ENCODE measurements at places on chromosomes 7 and 10.

GRCh38 chr7:125934955-125935354, 1005.3 kb upstream of the POT1 start:
- no peak for DNase-seq

DNA sequence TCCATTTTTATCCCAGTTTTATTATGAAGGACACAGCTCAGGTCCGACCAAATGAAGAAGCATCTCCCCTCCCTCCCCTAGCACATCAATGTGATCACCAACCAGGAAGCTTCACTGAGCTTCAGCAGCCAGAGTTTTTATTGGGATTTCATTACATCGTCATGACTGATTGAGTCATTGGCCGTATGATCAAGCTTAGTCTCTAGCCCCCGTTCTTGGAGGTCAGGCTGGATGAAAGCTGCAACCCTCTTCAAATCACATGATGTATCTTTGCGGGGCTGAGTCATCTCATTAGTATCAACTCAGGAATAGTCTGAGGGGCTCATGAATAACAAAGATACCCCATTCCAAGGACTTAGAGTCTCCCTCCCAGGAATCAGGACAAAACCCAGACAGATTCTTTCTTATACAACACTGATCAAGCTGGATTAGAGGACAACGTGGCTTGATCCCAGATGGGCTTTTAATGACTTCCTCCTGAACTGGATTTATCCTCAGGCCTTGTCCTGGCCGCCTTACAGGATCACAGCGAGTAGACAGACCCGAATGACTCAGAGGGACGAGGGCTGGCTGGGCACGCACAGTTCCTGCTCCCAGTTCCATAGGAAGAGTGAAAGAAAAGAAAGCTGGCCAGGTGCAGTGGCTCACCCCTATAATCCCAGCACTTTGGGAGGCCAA, 14.5 kb downstream of the LIMK1 start:
- no peak for DNase-seq

- DNase-seq = no peak
Observed at GRCh38 chr7:129702316-129702715, 90.8 kb downstream of the NRF1 start.

- no peak for DNase-seq
Observed at GRCh38 chr10:131857156-131858117, 43.4 kb upstream of the PPP2R2D start.

DNA sequence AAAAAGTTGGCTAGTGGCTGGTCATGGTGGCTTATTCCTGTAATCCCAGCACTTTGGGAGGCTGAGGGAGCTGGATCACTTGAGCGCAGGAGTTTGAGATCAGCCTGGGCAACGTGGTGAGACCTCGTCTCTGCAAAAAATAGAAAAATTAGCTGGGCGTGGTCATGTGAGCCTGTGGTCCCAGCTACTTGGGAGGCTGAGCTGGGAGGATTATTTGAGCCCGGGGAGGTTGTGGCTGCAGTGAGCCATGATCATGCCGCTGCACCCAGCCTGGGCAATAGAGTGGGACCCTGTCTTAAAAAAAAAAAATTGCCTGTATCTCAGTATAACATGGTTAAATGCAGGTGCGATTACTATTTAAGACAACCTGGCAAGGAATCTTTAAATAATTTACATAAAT, 61.0 kb downstream of the ADD3 start:
- no peak for DNase-seq

DNA sequence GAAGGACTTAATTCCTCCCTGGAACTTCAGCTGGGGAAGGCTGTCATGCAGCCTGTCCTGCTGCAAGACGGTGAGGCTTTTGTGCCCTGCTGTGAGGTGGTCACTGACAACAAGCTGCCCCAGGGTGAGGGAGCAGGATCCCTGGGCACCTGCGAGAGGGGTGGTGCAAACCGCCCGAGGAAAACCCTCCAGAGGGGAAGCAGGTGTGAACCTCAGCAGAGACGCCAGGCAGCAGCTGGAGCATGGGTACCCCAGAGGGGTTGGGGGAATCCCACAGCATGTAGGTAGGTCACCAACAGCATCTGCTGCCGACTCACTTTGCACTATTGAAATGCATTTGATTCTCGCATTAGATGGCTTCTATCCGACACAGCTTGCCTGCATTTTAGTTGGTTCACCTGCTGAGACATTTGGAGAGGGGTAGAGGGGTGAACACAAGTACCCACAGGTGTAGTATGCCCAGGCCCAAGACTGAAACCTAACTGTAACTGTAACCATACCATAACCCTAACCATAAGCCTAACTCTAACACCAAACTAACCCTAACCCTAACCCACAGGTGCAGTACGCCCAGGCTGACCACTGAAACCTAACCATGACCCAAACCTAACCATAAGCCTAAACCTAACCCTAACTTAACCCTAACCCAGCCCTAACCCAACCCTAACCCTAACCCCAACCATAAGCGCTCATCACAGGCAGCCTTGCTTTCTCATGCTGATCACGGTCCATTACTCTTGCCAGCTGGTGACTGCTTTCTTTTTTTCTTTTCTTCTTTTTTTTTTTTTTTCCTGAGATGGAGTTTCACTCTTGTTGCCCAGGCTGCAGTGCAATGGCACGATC, 85.9 kb downstream of the ELFN1 start:
- no peak for DNase-seq

- no peak for DNase-seq
Observed at GRCh38 chr10:60870416-60870728, 73.6 kb downstream of the RHOBTB1 start.

DNA sequence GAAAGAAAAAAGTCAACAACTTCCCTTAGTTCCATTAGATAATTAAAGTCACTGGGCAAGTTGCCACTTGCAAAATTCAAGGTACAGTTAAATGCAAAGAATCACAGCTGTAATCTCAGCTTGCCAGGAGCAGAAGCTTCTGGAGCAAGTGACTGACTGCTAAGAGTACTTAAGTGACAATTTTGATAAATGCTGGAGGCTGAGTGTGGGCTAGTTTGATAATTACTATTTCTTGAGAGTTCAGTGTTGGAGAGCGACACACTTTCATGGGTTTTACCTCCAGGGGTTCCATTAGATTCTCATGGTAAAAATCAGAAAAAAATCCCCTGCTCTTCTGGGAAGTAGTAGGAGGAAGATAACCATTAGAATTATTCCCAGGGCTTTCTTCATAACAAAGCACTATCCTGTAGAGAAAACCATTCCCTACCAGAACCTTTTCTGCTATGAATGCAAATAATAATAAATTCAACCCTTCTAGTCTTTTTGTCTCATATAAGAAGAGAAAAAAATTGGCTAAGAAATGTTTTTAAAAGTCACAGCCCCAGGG, 486.3 kb downstream of the POM121L12 start:
- no peak for DNase-seq

- DNase-seq = no peak
Observed at GRCh38 chr7:21972397-21972784, 26.7 kb upstream of the CDCA7L start.

DNA sequence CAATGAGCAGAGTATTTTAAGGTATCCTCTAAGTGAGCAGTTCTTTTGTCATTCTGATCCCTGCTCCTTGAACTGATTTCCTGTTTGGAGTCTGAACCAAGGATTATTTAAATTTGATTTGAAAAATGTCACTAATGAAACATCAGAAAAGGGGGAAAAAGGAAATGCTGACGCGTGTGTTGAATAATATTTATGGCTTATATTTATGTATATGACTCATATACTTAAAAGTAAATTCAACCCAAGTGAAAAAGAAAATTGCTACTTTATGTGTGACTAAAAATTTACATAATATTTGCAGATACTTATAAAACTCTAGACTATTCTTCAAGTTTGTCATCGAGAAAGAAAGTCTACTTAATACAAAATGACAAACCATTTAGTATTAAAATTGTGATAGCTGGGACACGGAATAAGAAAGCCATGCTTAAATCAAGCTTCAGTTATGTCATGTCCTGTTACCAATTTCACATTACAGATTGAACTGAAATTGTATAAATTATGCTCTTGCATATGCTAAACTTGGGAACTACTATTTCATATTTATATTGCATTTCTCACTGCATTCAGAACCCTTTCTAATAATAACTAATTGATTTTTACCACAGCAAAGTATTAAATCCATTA, 649.9 kb downstream of the MAGI2 start:
- no peak for DNase-seq

DNA sequence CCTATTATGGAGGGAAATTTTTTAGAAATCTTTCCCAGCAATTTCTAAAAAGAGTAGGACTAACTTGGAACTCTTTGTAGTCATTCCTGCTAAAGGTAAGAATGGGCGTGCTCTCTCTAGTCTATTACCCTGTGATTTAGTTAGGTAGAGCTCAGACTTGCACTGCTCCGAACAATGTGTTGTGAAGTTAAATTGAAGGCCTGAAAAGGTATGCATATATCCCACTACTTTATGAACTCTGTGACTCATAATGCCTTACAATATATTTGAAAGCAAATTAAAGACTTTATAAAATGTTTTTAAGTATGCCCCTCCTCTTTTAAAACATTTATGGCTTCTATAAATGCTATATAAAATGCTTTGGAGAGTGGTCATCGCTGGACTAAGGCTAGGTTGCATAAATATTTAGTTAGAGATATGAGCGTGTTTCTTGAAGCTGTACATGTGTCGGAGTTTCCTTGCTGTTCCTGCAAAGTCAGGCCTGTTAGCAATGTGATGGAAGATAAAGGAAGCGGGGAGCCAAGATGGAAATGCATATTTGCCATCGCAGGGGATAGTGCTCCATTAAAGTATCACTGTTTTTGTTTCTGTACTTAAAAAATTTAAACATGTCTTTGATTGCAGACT, 761.4 kb downstream of the LRMDA start:
- DNase-seq = no peak

- no peak for DNase-seq
Observed at GRCh38 chr7:116285252-116285651, 74.9 kb downstream of the TES start.

DNA sequence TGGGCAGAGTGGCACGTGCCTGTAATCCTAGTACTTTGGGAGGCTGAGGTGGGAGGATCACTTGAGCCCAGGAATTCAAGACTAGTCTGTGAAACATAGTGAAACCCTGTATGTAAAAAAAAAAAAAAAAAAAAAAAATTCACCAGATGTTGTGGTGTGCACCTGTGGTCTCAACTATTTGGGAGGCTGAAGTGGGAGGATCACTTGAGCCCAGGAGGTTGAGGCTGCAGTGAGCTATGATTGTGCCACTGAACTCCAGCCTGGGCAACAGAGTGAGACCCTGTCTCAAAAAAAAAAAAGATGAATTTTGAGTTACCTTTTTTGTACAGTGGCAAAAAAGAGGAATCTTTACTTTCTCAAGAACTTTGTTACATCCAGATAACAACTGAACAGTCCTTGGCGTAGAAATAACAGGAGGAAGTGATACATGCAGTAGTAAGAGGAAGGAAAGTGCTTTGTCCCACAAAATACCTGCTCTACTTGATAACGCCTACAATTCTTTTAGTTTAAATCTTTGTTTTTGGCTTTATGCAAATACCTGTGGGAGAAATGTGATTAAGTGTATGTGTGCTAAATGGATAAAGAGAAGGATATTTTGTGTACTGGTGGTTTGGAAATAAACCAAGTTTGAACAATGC, 29.3 kb downstream of the SPAG6 start:
- DNase-seq = no peak

- DNase-seq = no peak
Observed at GRCh38 chr7:143510854-143511592, 33.4 kb downstream of the TAS2R41 start.

DNA sequence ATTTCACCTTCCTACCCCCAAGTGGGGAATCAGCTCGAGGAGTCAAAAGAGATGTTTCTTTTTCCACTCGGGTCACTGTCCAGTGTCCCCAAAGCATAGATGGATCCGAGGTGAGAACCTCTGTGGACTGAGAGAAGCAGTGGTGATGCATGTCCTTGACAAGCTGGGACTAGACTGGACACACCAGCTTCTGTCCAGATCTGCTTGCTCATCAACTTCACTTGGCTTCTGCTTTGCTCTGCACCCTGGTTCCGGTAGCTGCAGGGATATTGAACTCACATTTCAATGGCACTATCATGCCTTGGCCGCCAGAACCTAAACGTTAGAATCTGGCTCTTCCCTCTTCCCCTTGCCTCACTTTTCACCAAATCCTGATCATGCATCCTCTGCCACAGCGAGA, 50.3 kb upstream of the CXCL12 start:
- DNase-seq = no peak

DNA sequence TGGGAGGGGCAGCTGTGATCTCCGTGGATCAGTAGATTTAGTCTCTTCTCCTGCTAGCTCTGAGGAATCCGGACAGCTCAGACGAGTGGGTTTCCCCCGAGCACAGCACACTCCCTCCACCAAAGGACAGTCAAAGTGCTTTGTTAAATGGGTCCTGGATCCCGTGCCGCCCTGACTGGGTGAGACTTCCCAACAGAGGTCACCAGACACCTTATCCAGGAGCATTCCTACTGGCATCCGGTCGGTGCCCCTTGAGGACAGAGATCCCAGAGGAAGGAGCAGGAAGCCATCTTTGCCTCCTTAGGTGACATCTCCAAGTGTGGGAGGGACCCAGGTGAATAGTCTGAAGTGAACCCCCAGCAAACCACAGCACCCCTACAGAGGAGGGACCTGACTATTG, 1148.9 kb downstream of the CNTNAP2 start:
- DNase-seq = no peak

GRCh38 chr10:61486738-61487396, 33.7 kb upstream of the TMEM26 start:
- no peak for DNase-seq

DNA sequence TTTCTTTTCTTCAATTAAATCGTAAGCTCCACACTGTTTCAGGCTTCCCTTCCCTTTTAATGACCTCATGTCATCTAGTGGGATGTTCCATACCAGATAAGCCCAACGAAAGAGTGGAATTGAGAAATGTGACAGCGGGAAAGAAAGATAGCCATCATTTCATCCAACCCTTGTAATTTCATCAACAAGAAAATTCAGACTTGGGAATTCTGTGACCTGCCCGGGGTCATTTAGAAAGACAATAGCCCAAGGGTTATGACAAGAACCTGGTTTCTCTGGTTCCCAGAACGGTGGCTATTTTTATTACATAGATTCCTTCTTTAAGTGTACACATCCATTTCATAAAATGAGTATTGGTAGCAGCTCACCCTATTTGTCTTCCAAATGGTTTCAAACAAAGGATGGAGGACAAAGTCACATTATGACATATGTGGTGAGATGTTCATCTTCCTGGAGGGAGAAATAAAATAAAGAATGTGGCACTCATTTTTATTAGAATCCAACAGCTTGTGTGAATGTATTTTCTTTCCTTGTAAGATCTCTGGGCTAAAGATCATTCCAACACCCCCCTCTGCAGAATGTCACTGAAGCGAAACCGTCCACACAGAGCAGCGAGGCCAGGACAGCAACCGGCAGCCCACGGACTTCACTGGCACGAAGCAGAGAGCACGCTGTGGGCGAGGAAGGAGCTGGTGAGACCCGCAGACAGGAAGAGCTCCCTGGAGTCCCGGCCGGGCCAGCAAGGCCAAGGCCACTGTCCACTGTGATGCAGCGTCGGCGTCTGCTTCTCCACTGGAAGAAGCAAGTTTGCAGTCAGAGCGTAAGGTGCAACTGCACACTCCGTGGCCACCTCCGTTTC, 199.9 kb downstream of the KLF6 start:
- DNase-seq = no peak

GRCh38 chr7:146926841-146927240, 810.2 kb downstream of the CNTNAP2 start:
- DNase-seq = no peak

Data from activated T-cell treated with anti-CD3 and anti-CD28 coated beads for 1 hour (primary cell).